Cortex of kidney (tissue), 1 donor: ENCODE measurements at places on chromosomes 4 and X.

GRCh38 chrX:40734971-40735324, 394 bp downstream of the MED14 start:
- no peak for DNase-seq

DNA sequence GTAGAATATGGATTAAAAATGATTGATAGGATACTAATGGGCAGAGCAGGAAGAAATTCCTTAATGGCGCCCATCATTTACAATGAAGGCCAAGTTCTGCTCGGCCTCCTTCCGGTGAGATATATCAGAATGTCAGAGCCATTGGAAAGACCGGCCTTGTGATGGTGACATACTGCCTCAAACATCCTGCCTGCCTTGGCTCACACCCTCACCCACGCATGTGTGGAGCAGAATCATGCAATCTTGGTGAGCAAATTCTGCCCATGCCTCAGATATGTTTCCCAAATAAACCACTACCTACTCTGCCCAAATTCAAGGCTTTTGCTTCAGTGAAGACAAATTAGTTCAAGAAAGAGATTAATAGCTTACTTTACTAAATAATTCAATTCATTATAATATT, 163.3 kb downstream of the MID1 start:
- DNase-seq: no peak

DNA sequence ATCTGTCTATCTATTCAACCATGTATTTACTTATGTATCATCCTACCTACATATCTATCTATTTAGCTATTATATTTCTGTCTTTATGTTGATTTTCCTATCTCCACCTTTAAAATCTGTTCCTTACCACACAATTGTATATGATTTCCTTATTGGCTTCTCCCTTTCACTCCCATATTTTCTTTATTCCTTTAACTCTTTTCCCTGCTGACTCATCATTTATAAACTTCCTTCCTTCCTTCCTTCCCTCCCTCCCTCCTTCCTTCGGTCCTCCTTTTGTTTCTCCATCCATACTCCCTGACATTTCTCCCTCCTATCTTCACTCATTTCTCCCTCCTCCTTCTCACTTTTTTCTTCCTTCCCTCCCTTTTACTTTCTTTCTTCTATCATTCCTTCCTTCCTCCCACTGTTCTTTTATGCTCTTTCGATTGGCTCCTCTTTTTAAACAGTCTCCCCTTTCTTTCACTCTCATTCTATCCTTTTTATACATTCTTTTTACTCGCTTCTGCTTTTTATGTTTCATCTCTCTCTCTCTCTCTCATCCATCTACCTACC, 100.3 kb downstream of the RBMX2 start:
- no peak for DNase-seq

DNA sequence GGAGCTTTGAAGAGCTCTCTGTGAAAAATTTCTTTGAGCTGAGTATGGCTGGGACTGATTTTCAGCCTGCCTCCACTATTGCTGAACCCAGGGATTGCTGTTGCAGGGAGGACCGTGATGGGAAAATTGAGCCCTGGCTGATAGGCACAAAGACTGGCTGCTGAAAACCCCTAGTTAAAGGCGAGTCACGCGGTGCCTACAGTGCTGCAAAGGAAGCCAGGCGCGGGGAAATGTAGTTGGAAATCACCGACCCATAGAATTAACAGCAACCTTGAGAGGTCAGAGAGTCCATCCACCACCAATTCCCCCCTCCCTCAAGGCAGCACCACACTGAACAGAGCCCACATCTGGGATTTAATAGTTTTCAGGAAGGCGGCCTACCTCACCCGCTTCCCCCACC, 26.0 kb downstream of the FRMD7 start:
- no peak for DNase-seq

GRCh38 chrX:619812-620531, 10.6 kb upstream of the SHOX start:
- DNase-seq: no peak

DNA sequence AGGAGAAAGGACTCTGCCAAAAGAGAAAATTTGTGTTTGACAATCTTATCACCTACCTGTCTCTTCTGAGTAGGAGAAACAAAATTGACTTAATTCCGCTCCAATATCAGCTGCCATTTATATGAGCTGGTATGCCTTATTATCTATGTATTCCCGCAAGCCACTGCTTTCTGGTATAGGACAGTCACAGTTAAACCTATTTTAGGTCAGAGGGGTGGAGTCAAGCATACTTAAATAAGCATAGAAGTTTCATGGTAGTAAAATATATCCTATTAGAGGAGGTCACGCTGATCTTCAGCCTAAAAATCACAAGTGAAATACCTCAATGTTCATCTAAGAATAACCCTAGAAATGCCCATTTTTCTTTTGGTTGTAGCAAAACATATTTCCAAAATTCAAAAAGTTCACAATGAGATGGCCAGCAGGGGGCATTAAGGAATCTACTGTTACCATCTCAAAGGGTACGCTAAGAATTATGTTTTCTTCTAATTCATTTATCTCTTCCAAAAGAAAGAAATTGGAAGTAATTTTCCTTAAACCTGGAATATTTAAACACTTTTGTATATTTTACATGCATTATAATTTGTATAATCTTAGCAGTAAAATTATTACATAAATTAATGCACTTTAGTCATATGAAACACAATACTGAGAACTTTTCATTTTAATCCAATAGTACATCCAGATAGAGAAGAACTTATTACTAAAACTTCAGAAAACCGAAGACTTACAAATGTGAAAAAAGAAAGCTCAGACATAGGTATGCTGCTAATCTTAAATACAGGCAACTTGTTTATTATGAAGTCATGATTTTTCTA, 10.5 kb downstream of the PPAT start:
- no peak for DNase-seq

DNA sequence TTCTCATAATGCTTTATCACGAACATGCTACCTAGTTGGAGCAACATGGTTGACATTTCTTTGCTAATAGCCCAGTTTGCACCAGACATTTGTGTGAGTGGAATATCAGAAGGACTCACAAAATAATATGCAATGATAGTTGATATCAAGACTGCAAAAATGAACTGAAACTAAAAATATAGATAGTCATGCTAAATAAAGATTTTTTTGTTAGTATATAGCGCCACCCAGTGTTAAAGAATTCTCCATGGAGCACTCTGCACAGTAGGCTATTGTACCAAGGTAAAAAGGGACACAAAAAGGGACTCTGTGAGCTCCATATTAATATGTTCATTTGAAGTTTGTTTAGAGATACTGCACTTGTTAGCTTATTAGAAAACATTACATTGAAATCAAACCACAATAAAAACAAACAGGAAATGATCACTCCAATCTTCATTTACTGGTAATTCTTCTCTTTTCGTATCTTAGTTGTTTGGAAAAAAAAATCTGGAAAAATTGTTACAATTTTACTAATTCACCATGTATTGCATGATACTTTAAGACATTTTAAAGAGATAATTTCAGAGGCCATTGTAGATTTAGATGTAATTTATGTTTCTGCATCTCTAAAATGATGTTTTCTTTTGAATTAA, 1509.6 kb downstream of the ADGRL3 start:
- DNase-seq: no peak

GRCh38 chr4:69323284-69323683, 43.0 kb downstream of the UGT2B28 start:
- DNase-seq: no peak

DNA sequence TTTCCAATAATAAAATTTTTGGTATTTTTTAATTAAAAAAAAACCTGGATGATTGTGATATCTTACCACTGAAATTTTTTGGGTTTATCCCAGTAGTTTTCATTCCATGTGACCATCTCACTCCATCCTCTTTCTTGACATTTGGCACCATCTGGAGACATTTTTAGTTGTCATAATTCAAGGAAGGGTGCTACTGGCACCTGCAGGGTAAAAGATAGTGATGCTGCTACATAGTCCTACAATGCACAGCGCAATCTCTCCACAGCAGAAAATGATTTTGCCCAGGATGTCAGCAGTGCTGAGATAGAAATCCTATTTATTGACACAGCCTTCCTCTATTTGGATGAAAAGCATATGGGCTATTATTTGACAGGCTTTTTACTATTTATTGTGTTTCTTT, 79.3 kb downstream of the RBPJ start:
- no peak for DNase-seq

DNA sequence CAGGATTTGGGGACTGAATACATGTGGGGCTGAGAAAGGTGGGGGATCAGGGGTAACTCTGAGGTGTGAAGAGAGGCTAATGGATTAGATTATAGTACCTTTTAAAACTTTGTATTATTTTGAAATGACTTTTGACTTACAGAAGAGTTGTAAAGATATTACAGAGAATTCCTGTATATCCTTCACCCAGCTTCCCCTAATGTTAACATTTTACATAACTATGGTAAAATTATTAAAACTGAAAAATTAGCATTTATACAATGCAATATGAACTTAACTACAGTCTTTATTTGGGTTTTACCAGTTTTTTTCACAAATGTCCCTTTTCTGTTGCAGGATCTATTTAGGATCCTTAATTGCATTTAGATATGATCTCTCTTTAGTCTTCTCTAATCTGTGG, 57.4 kb downstream of the TMEM164 start:
- no peak for DNase-seq

- no peak for DNase-seq
Measured at GRCh38 chrX:53280331-53281320, 758 bp downstream of the IQSEC2 start.

GRCh38 chr4:85486425-85487086, 11.6 kb downstream of the ARHGAP24 start:
- DNase-seq: no peak

GRCh38 chr4:18405054-18405453, 383.5 kb upstream of the LCORL start:
- DNase-seq: no peak

- no peak for DNase-seq
Measured at GRCh38 chr4:117784266-117784665, 250.0 kb upstream of the NDST3 start.

GRCh38 chr4:2102045-2102883, 43.1 kb downstream of the NAT8L start:
- no peak for DNase-seq

- no peak for DNase-seq
Measured at GRCh38 chrX:88425739-88426138, 321.3 kb upstream of the CPXCR1 start.

DNA sequence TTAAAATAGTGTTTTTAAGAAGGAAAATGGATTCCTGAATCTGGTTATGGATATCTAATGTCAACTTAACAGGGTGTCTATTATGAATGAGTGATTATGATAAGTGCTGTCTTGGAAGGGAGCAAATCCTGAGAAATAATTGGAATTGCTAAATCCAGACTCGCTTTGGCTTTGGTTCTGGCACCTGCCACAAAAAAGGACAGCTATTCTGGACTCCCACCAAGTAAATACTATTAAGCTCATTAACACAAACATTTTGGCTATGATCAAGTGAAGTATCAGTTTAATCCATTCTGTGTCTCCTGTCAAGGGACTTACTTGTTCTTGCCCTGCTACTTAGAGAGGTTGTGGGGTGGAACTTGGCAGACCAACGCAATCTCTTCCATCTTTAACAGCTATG, 403.7 kb downstream of the CENPC start:
- no peak for DNase-seq

- DNase-seq: no peak
Measured at GRCh38 chrX:48043056-48043455, 28.4 kb downstream of the ZNF630 start.

GRCh38 chrX:107465932-107466620, 16.6 kb downstream of the FRMPD3 start:
- DNase-seq: no peak

DNA sequence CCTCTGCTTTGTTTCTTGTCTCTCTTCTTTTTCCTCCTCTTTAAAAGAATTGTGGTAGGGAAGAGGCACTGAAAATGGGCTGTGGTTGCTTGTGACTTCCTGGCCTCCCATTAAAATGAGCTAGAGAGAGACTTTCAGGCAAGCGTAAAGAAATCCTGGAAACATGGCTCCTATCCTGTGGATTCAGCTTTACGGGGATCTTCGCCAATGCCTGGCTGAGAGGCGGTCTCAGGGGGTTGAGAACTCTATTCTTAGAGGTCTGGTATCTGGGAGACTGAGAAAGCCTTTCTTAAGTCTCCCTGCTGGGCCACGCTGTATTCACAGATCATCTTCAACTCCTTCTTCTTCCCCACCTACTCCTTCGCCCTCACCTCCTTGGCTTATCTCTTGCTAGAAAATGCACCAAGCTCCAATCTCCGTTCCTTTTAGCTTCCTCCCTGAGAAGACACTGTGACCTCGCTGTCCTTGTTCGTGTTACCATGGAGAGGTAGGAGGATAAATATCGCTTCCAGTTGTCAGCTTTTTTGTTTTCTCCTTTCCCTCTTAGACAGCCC, 542 bp upstream of the KLF8 start:
- no peak for DNase-seq

DNA sequence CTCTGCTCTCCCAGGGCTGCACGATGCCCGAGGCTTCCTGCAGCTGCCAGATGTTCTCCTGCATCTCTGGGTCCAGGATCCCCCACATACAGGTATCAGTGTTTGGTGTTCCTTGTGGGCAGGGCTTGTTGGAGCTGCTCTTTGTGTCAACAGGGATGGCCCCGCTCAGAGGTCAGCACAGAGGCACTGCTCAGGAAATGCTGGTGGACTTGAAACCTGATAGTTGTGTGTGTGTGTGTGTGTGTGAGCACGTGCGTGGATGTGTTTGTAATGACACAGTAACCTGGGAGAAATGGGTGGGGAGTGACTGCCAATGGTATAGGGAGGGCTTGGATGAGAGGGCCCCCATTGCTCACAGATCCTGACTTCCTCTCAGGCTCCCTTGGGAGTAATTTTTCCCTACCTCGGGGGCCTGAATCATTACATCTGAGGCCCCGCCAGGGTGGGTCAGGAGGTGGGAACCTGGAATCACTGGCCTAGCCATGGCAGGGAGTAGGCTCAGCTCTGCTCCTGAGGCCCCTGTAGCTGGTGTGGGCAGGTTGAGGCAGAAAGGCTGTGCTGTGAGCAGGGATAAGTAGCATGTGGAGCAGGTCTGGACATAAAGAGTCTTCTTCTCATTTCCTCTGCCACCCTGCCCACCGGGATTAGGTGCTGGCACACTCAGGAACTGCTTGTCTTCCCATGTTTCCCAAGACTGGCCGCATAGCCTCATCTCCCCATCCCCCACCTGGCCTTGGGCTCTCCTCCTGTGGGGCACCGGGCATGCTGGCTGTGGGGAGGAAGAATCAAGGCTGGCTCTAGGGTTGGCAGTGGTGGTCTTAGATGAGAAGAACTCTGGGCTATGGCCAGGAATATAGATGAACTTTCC, 2.5 kb upstream of the EFNB1 start:
- no peak for DNase-seq

DNA sequence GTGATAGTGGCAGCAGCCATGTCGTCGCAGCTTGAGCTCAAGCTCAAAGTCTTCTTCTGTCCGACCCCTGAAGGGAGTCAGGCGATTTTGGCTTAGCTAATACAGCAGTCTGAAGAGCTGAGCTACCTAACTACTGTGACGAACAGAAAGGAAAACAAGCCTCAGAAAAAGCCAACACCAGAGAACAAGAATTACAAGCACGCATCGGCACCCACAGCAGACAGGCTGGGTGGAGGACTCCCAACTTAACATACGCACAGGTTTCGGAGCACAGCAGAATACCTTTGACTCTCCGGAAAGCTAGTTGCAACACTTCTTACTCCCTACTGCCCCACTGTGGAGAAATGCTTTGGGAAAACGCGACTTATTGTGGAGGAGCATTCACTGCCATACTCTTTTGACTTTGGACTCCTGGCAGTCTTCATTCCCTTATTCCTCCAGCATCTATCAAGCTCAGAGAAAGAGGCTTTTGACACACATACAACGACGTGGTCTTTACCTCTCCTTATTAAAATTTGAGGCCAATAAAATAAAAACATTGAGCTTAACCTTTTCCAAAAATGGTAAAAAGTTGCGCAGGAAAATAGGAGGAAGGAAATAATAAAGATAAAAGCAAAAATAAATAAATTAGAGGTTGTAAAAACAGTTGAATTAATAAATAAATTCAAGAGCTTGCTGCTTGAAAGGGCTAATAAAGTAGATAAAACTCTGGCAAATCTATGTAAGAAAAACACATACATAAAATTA, 41.3 kb upstream of the GPC3 start:
- DNase-seq: no peak
